ENCODE measurements at places on chromosomes 3 and 15.

GRCh38 chr3:11619946-11620652 is 23.6 kb downstream of the VGLL4 start:
- DNase-seq, result no peak

DNA sequence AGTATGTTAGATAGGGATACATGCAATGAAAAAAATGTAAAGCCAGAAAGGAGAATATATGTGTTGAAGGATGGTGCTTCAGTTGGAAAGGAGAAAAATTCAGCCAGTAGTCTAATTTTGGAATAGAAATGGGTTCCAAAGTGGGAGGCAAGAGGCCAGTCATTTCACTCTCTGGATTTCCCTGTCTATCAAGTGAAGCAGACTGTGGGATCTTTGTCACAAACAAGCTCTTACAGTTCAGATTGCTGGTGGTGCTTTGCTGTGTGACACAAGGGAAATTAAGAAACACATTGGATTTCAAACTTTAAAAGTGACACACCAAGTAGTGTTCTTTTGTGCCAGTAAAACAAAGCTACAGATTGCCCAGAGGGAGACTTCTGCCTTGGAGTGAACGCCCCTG is 82.0 kb upstream of the BFSP2 start:
- DNase-seq, result no peak

GRCh38 chr3:21109056-21109455 is 642.0 kb downstream of the ZNF385D start:
- DNase-seq, result no peak

- no peak for DNase-seq
Observed at GRCh38 chr15:100902436-100903167, 16.6 kb upstream of the LRRK1 start.

- no peak for DNase-seq
Observed at GRCh38 chr3:117407317-117407716, 697.7 kb downstream of the TUSC7 start.

DNA sequence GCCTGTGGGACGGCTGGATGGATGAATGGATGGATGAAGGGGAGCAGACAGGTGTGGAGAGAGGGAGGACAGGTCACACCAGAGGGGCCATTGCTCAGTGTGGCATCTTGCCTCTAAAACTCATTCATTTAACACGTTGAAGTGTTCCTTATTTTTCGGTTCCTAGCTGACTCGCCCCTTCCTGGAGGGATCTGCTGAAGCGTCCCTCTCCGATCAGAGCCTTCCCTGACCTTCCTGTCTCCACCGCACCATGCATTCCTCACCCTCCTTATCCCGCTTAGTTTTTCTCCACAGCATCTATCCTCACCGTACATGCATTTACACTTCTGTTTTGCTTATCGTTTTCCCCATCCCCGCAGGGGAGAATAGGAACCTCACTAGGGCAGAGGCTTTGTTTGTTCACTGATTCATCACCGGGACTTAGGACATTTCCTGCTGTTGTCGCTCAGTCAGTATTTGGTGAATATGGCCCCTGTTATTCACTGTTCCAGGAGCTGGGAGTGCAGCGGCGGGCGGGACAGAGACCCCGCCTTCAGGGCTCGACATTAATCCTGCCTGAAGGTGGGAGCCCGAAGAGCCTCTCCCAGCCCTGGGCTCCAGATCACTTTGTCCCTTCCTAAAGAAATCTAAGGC is 32.0 kb downstream of the FOXL2 start:
- DNase-seq, result no peak

DNA sequence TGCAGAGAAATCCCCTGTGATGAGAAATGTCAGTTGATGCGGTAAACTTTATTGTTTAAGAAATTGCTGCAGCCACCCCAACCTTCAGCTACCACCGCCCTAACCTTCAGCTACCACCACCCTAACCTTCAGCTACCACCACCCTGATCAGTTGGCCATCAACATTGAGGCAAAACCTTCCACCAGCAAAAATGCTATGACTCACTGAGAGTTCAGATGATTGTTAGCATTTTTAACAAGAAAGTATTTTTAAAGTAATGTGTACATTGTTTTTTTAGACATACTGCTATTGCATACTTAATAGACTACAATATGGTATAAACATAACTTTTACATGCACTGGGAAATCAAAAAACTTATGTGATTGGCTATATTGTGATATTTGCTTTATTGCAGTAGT is 30.0 kb downstream of the U2SURP start:
- DNase-seq, result no peak

All from esophagus squamous epithelium (tissue), 5 donors.